Stimulated activated naive CD8-positive, alpha-beta T cell treated with anti-CD3 and anti-CD28 coated beads, Interleukin-15, Interleukin-2, amounts not matched to agents 100 U/mL and 50 U/mL, for 24 hours (primary cell): ENCODE measurements at places on chromosomes 2 and 18.

DNA sequence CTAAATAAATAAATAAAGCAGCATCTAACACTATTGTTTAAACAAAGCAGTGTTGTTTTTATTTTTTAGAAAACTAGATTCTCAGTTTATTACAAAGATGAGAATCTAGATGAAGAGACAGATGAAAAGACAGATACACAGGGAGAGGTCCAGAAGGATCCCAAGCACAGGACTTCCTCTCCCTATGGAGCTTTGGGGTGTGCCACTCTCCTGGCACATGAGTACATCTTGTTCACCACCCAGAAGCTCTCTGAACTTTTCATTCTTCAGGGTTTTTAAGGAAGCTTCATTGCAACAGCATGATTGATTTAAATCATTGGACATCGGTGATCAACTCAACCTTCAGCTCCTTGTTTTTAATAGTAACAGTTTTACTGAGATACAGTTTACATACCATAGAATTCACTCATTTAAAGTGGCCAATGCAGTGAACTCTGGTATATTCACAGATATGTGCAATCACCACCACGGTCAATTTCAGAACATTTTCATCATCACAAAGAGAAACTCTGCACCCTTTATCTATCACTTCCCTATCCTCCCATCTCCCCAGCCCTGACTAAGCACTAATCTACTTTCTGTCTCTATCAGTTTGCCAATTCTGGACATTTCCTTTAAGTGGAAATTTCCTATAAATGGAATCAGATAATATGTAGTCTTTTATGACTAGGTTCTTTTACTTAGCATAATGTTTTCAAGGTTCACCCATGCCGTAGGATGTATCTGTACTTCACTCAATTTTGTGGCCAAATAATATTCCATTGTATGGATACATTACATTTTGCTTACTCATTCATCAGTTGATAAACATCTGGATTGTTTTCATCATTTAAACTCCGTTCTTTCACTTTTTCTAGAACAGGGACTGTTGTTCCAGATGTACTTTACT is 62.3 kb upstream of the ZFP36L2 start:
- no peak for DNase-seq

GRCh38 chr2:55118643-55119083 is 68.4 kb upstream of the RTN4 start:
- DNase-seq = no peak

GRCh38 chr18:75316826-75317225 is 106.2 kb downstream of the TSHZ1 start:
- no peak for DNase-seq

DNA sequence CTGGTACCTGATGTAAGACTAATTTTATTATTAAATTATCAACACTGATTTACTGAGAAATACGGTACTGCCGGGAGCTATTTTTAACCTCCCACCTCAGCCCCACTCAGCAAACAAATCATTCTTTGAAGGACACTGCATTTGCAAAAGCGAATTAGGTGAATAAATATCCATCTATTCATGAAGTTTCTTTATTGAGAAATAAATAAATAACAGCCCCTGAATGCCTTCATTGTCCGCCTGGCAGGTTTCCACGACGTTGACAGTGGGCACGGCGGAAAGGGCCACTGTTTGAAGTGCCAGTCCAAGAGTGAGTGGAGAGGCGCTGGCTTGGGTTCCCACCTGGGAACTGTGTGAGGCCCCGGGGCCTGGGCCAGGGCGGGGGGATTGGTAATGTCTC is 15.7 kb downstream of the C1QL2 start:
- no peak for DNase-seq

GRCh38 chr2:167940346-167940725 is 307.1 kb downstream of the STK39 start:
- DNase-seq = no peak

- DNase-seq = no peak
These were observed 54.7 kb upstream of the ID2 start for GRCh38 chr2:8627019-8627691.

- no peak for DNase-seq
These were observed 380.6 kb downstream of the SPAG16 start for GRCh38 chr2:213664817-213665216.

DNA sequence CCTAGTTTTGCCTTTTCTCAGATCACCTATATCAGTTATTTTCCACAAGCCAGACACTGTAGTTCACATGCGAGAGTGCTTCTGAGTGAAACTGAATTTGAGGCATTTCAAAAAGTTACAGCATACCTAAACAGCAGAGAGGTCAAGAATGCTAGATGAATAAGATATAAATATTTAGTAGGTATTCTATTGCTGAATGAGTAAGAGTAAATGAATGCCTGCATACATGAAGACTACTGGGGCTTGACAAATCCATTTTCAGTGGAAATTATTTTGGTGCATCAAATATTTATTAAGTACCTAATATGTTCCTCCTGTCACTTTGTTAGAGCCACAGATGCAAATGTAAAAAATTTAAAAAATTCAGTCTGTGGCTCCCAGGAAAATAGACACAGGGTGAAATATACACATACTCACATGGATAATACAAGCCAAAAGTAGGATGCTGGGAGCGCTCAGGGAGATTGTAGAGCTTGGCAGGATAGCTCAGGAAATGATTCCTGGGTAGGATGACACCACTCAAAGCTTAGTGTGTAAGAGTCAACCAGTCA is 27.6 kb upstream of the CDC42EP3 start:
- DNase-seq = no peak

GRCh38 chr2:39484206-39484605 is 47.1 kb upstream of the MAP4K3 start:
- no peak for DNase-seq

DNA sequence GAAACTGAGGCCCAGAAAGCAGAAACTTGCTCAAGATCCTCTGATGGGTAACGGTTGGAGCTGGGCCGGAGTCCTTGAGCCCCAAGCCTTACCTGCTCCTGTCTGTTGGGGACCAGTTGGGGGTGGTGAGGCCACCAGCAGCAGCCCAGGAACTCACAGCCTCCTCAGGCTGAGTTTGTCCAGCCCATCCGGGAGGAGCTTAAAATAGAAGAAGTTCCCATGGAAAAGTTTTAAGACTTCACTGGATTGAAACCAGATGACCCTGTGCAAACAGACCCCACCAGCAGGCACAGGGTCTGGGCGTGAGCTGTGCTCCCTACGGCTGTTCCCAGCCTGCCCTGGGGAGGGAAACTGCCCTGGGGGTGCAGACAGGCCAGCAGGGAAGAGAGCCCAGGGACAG is 40.6 kb upstream of the FOSL2 start:
- DNase-seq = no peak

GRCh38 chr2:217826520-217826919 is 176.3 kb downstream of the TNS1 start:
- no peak for DNase-seq

- no peak for DNase-seq
These were observed 164.4 kb downstream of the SOCS6 start for GRCh38 chr18:70453058-70453775.

DNA sequence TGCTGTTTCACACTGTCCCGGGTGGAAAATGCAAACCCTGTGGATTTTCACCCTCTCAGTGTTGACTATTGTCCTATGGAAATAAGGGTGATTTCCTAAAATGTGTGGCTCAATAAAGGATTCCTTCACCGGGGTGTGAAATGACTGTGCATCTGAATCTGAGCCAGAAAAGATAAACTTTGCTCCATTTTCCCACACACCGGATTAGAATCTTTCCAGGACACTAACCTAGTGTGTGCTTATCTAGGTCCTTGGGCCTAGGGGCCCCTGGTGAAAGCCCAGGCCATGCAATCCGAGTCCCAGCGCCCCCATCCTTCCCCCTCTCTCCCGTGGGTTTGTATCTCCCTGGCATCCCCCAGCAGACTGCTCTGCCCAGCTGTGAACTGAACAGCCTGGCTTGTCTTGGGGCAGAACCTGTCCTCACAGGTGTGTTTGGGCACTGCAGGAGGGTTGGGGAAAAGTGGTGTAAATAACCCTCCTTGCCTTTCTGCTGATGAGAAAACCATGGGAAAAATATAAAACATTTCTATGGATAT is 17.3 kb downstream of the KLHL29 start:
- DNase-seq = no peak

DNA sequence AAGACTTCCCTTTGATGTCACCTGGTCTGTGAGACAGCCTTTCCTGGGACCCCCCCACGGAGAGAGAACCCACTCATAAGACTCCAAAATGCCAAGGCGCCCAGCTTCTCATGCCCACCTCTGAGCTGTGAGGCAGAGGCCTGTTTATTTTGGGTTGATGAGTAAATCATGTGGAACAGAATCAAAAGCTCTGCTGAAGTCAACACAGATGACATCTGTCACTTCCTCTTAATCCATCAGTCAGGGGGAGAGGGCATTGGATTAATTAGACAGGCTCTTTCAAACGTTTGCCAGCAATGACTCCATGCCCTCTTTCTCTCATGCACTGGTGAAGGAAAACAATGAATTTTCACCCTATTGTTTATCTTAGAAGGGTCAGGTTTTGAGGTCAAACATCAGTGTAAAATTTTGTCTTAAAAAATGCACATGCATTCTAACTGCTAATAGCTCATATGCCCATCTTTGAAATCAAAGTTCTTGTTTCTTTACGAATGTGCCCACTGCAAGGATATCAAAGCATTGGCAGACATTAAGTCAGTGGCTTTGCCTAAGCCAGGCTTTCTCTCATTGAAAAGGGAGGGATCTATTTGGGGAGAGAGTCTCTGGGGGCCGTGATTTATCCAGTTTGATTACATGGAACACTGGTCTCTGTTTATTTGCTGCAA is 184.1 kb downstream of the ACKR3 start:
- no peak for DNase-seq

- DNase-seq = no peak
These were observed 146.2 kb downstream of the PRKCE start for GRCh38 chr2:45797451-45798230.

DNA sequence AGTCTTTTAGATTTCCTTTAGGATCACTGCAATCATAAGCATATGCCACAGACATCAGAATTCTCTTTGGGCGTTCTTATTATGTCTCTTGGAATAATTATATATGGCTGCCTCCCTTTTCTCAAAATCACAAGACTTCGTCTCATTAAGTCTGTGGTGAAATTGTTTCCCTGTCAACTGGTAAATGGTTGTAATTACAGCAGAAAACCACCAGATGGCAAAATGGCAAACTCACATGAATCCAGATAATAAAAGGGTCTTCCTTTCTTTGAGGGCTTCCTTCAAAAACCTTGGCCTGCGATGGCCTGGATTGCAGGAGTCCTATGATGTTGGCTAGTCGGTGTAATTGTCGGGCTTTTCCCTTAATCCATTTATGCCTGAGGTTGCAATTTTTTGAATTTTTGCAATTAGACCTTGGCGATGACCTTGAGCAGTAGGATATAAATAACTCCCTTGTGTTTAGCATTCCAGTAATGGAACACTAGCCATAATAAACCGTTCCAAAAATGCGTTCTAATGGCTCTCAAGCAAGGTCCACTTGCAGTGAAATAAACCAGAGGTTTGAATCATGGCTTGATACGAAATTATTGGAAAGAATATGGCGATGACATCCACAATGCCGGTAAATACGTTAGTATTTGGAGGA is 656.4 kb downstream of the MBD2 start:
- no peak for DNase-seq
